Putamen (tissue), 1 donor: ENCODE measurements at places on chromosomes 5 and 9.

- DNase-seq = no peak
Measured at GRCh38 chr5:178677429-178677828, 50.6 kb upstream of the CLK4 start.

DNA sequence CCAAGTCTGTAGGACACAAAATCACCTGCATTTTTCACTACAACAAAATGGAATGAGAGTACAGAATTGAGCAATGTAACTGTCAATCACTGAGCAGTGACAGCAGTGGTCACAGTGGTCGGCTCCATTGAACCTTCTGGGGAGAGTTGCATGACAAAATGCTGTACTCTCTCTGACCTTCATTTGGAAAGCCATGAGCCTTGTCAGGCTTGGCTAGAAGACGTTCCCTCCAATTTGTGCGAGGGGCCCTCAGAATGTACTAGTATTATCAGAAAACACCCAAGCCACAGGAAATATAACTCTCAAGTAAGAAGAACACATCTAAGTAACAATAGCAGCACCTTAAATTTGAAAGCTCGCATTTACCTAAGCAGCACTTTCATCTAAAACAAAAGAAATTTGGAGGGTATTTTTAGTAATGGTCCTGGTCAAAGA, 425.6 kb upstream of the MEF2C start:
- DNase-seq = no peak

DNA sequence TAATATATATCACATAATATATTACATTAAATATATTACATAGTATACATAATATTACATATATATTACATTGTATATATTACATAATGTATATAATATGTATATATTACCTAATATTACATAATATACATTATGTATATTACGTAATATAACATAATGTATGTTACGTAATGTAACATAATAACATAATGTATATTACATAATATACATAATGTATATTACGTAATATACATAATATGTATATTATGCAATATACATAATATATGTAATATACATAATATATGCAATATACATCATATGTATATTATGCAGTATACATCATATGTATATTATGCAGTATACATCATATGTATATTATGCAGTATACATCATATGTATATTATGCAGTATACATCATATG, 19.1 kb downstream of the CYLC2 start:
- no peak for DNase-seq

DNA sequence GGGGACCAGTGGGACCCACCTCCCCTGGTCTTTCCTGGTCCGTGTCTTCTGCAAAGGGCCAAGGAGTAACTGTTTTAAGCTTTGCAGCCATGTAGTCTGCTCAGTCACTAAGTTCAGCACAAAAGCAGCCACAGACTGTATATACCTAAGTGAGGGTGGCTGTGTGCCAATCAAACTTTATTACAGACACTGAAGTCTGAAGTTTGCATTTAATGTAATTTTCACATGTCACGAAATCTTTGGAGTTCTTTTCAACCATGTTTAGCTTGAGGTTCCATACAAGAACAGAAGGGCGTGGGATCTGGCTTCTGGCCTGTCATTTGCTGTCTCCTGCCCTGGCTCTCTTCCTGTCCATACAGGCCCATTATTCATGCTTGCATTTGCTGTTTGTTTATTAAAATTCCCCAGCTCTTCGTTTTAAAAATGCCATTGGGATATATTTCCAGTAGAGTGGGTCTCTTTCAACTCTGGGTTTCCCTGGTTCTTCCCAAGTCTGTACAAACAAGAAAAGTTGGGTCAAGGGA, 64.2 kb upstream of the ECM2 start:
- DNase-seq = no peak

DNA sequence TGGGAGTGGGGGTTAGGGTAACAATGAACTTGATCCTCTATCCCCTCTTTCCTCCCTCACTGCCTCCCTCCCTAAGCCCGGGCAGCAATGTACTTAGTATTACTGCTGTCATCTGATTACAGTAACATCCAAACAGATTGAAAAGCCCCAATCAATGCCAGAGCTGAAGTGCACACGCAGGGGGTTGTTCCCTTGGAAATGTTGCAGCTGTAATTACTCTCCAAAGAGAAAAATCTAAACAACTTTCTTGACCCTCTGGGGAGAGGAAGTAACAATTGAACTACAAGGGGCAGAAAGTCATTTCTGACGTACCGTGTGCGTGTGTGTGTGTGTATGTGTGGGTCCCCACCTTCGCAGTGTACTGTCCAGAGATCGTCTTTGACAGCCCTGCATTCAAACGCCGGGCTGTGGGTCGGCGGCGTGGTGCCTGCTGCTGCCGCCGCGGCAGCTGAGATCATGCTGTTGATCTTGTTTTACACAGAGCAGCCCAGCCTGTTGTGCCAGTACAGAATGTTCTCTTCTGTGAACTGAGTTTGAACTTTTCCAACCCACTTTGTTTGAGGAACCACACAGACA, 66.0 kb upstream of the KLF9 start:
- DNase-seq = peak; percentile 83

DNA sequence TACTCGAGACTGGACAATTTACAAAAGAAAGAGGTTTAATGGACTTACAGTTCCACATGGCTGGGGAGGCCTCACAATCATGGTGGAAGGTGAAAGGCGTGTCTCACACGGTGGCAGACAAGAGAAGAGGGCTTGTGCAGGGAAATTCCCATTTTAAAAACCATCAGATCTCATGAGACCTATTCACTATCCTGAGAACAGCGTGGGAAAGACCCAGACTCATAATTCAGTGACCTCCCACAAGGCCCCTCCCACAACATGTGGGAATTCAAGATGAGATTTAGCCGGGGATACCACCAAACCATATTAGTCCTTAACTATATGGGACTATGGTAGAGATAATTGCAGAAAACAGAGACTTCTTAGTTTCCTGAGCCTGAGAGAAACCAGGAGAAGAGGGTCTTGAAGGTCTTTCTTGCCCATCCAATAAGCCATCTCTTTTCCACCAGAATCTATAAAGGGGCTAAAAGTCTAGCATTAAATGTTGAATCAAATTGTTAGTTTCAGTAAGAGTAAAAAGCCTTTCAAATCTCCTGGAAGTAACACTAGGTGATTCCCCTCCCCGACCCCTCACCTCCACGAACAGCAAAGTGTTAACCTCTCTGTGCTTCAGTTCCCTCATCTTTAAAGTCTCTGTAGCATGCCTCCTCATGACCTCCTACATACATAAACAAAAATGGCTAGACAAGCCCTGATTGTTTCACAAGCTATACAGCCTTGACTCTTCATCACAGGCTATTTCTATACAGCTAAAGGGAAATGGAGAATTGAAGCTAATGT, 259.1 kb downstream of the TMEM167A start:
- DNase-seq = no peak

DNA sequence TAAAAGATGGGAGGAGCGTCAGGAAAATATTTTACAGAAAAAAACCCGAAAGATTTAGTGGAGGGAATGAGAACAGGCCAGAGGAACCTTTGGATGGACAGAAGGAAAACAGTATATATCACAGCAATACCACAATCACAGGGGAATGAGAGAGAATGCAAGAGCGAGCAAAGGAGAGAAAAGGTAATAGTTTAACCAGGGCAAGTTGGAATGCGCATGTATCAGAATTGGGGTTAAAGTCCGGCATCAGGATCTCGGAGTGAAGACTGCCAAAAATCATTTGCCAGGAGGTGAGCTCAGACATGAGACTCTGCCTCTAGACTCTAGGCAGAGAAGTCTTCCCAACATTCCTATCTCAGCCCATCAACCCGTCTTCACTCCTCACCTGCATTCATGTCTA, 36.8 kb downstream of the PCDHGC5 start:
- DNase-seq = no peak

- peak; percentile 9 for DNase-seq
Measured at GRCh38 chr9:85483208-85483607, 258.5 kb downstream of the AGTPBP1 start.

DNA sequence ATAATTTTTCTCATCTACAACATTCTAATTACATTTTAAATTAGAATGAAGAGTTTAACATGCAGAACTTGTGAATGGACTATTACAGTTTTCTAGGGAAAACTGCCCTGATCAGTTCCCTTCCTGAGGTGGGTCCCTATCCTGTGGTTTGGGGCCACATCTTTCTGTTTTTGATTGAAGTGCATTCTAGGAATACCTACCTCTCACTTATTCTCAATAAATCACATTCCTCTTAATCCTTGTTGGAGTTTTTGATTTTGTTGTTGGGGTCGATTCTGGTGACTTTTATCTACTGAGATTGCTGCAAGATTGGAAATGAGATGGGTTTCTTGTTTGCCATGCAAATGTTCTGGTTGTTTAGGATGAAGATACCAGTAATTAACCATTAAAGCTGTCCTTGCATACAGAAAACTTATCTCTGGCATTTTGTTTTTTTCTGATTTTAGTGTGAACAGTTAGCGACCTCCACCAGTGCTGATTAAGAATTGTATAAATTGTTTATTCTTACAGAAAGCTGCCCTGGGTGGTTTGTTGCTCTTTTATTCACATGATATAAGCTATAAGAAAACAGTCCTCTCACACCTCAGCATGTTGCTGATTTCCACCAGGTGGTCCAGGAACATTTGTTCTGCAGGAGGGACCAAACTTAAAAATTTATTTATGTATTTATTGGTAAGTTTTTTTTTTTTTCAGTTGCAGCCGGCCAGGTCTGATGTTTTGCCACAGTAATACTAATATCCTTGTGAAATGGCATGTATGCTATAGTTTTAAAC, 269.9 kb downstream of the FANCC start:
- DNase-seq = no peak

GRCh38 chr5:180157866-180158265, 51.1 kb downstream of the RASGEF1C start:
- no peak for DNase-seq

DNA sequence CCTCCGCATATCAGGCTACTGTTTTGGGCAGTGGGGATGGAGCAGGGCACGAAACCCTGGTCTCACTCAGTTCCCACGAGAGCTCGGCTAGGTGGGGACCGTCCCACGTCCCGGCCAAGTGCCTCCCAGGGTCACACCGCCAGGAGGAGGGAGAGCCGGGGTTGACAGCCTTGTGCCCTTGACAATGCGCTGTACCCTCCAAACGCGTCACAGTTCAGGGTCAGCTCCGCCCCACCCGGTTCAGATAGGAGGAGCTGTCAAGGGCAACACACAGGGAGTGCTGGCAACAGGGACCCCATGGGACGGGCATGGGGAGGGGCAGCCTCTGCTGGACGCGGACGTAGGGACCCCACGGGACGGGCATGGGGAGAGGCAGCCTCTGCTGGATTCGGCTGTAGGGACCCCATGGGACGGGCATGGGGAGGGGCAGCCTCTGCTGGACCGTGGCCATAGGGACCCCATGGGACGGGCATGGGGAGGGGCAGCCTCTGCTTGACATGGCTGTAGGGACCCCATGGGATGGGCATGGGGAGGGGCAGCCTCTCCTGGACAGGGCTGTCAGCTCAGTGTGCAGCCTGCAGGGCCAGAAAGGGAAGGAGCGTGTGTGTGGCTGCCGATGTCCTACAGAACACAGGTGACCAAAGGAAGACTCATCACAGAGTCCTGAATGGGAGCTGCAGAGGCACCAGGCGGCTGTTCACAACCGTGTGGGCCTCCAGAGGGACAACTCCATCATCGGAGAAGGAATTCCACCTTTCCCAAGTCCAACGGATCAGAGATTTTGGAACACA, 29.4 kb downstream of the PNPLA7 start:
- DNase-seq = no peak

GRCh38 chr5:80761966-80762365, 107.2 kb upstream of the DHFR start:
- DNase-seq = no peak

DNA sequence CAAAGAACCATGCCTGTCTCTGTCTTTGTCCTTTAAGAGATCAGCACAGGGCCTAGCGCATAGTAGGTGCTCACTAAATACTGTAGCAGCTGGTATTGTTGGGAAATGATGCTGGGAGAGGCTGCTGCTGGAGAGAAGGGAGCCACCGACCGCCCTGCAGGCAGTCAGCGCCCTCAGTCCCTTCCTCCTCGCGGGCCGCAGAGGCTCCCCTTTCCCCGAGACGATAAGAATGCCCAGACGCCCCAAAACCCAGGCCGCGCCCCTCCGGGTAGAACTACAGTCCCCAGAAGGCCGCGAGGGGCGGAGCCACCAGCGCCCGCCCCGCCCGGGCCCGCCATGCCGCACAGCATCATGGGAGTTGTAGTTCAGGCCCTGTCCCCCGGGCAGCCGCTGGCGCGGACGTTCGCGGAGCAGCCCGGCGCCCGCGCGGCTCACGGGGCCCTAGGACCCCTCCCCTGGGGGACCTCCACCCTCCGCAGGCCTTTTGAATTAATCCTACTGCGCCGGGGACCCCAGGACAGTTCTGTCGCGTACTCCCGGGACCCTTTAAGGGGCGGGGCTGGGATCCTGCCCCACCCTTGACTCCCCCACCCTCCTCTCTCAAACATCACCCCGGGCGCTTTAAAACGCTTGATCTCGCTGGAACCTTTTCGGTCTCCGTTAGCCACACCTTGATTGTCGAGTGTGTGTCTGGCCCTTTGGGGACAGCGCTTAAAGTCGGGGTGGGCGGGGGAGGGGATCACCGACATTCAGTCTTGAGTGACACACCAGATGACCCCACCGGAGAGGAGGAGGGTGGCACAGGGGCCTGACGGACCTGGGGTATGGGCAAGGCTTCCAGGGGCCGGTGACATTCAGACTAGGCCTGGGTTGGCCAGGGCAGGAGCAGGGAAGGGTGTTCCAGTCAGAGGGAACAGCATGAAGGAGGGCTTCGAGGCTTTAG, 24.8 kb upstream of the IER5L start:
- peak; percentile 80 for DNase-seq

- no peak for DNase-seq
Measured at GRCh38 chr5:54390015-54390414, 65.5 kb upstream of the HSPB3 start.

DNA sequence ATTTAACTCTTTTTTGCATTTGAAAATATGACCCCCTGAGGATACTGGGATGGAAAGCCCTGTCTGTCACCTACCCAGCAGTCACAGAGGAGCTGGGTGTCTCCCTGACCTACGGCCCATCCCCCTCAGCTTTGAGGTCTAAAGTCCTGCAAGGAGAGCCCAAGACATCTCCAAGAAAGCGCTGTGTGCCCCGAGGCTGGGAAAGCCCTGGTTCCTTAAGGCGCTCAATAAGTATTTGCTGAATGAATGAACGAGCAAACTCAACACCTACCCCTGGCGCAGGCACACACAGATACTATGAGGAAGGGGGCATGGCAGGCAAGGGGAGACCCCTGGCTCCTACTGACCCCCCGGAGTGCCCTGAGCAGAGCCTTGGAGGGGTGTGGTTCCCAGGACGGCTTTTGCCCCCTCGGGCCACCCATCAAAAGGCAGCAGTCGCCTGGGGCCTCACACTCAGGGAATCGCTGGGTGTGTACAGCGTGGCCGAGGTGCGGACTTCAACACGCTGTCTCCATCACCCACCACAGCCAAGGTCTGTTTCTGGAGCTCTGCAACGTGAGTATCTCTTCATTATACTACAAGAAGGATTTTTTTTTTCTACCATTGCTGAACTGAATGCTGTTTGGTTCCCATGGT, 211.6 kb downstream of the ERCC6L2 start:
- DNase-seq = no peak
